Naive thymus-derived CD4-positive, alpha-beta T cell (primary cell): ENCODE measurements at places on chromosomes 1 and 21. TPM values are rescaled to one million over a fixed set of nuclear protein-coding genes. Genes with fewer than 3 reads are reported as not detected.

C1orf94 gene
- not detected for polyA plus RNA-seq

GRCh38 chr1:232767305-232768074 is 37.7 kb upstream of the MAP10 start:
- DNase-seq, result no peak

DNA sequence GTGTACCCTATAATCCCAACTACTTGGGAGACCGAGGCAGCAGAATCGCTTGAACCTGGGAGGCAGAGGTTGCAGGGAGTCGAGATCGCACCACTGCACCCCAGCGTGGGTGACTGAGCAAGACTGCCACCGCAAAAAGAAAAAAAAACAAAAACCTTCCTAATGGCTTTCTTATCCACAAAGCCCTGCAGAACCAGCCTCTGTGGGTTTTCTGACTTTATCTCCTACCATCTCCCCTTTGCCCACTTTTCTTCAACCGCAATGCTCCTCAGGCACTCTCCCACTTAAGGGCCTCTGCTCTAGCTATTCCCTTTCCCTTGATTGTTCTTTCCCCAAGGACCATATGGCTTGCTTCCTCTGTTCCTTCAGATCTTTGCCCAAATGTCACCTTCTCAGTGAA is 67.9 kb upstream of the PUM1 start:
- DNase-seq, result no peak

FAM131C gene
- polyA plus RNA-seq, result not detected

CASQ2 gene
- not detected for polyA plus RNA-seq

GRCh38 chr21:44418108-44418875 is 37.0 kb upstream of the LRRC3 start:
- DNase-seq, result no peak

- DNase-seq, result no peak
Observed at GRCh38 chr1:208058267-208058666, 147.3 kb upstream of the CD34 start.

DNA sequence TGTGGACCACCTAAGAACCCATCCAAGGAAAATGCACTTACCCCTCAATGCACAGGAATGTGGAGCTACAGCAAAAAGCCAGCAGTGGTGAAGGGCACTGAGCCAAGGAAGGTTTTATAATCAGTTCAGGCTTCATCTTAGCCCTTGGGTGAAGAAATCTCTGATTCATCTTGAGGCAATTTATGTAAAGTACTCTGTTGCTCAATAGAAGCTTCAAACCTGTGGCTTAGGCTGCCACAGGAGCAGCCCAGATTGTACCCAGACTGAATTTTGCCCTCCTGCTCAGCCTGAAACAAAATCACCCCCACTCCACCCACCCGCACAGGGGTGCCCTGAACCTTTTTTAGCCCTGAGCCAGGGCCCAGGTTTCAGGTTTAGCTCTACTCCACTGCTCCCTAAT is at the start of gene S100A12:
S100A12 (minus strand) TSS at position 111 of the 400 bp plus-strand sequence. CDS start 1,029 bp downstream, outside the sequence.
- no peak for DNase-seq

ZNF593OS gene
- 0.97 TPM for polyA plus RNA-seq

DNA sequence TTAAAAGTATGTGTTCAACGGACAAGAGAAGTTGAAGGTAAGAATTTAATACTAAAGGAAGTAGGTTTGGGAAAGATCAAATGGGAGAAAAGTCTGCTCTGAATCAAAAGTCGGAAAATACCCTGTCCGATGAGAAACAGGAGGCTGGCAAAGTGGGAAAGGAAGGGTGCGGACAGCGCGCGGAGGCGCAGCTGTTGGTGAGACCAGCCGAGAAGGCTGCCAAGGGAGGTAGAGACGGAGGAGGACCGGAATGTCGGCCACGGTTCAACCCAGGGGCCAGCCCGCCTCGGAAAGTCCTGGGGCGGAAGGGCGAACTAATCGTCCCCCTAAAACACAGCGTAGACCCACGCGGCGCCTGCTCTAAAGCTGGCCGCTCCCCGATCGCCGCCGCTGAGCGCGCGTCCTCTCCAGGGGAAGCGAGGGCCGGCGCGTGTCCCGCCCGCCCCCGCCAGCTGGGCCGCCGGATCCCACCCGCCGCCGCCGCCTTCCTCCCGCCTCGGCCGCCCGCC is 639 bp upstream of the SPATA1 start:
- DNase-seq, result no peak

DNA sequence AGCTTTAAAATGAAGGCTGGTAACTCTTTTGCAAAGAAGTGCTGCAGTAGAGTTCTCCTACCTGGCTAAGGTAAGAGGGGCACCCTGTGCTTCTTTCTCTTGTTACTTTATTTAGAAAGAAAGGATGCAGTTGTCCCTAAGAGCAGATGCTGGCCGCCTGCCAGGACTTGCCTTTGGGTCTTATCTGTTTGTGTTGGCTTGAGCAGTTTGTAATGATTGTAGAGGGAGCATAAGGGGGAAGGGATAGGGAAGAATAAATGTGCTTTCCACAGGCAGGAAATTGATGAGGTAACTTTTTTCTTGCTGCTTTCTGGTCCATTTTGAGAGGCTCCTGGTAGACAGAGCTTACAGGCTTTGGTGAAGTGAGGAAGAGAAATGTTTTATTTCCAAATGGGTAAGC is 229.6 kb downstream of the HHAT start:
- no peak for DNase-seq

GRCh38 chr1:185348296-185348695 is 31.3 kb upstream of the IVNS1ABP start:
- DNase-seq, result no peak

GRCh38 chr1:42311138-42311537 is 23.9 kb downstream of the FOXJ3 start:
- no peak for DNase-seq

- DNase-seq, result peak; percentile 75
Observed at GRCh38 chr1:77430966-77431690, 149.3 kb downstream of the AK5 start.

- no peak for DNase-seq
Observed at GRCh38 chr1:201726700-201727099, 102.3 kb upstream of the IPO9 start.

MROH7 gene
- not detected for polyA plus RNA-seq

C1orf87 gene
- polyA plus RNA-seq, result not detected

ITLN1 gene
- not detected for polyA plus RNA-seq

COL9A2 gene
- 0.43 TPM for polyA plus RNA-seq
